ENCODE measurements at places on chromosomes 3 and 15.
A peak's percentile ranks its signal among the peaks of the same experiment; 100 is the strongest.

- DNase-seq, result no peak
Observed at GRCh38 chr3:197325773-197326172, 27.4 kb upstream of the DLG1 start.

GRCh38 chr3:171416061-171416460 is 44.1 kb downstream of the TNIK start:
- no peak for DNase-seq

- no peak for DNase-seq
Observed at GRCh38 chr3:175477651-175478224, 618.6 kb downstream of the NAALADL2 start.

GRCh38 chr3:19103510-19103909 is 44.8 kb upstream of the KCNH8 start:
- no peak for DNase-seq

- no peak for DNase-seq
Observed at GRCh38 chr3:81470524-81471278, 290.7 kb downstream of the GBE1 start.

- DNase-seq, result no peak
Observed at GRCh38 chr15:96348112-96349027, 17.9 kb downstream of the NR2F2 start.

DNA sequence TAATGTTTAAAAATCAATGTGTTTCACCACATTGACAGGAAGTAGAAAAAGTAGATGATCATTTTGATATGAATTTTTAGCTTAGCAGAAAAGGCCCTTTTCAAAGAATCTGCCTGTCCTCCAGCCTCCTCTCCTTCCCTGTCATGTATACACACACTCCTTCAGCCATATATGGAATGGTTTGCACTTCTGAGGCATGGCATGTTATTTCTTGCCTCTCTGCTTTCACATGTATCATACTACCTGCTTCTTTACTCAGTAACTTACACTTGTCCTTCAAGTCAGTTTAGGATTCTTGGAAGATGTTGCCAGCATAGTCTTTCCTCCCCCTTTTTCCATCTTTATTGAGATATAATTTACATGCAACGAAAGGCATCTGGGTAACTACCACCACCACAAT is 79.0 kb downstream of the REC114 start:
- DNase-seq, result no peak

DNA sequence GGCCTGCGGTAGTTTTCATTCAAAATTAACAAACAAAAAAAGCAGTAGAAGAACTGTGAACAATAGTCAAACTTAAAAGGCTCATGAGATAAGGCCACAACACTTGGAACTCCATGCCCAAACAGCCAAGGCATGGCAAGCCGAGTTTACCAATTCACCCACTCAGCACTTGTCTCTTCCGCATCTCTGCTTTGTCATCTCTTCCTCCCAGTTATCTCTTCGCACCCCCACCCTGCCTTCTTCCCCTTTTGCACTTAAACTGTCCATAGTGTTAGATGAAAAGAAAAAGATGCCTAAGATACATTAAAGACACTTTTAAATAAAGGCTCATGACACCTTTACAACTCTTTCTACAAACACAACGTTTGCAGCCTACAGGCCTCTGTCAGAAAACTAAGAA is 11.1 kb downstream of the TLE3 start:
- DNase-seq, result no peak

- DNase-seq, result no peak
Observed at GRCh38 chr3:15064299-15064834, 748 bp downstream of the MRPS25 start.

DNA sequence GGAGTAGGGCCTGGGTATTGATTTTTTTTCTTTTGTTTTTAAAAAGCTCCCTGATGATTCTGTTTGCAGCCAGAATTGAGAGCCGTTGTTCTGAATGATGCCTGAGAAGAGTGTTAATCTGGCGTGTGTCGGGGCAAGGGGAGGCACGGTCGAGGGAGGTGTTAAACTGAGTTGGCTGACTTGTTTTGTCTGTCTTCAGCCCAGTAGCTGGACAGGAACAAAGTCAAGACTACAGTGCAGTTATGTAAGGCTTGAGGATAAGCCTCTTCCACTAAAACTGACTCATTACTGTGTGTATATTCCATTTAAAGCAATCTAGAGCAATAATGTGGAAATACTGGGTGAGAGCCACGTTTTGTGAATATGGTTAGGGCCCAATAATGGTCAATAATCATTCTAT is 119.0 kb upstream of the DLG1 start:
- no peak for DNase-seq

- DNase-seq, result no peak
Observed at GRCh38 chr3:187765342-187765741, 20.1 kb upstream of the BCL6 start.

- peak; percentile 5 for DNase-seq
Observed at GRCh38 chr15:76059320-76060117, at the start of gene TMEM266. Gene TMEM266 (plus strand): TSS chr15:76059985. CDS start chr15:76134264, 74,279 bp downstream.

GRCh38 chr15:39230205-39230907 is 350.5 kb upstream of the THBS1 start:
- no peak for DNase-seq

- no peak for DNase-seq
Observed at GRCh38 chr3:13110678-13111116, 37.5 kb upstream of the IQSEC1 start.

GRCh38 chr15:99429681-99430081 is 136.1 kb upstream of the MEF2A start:
- no peak for DNase-seq

- no peak for DNase-seq
Observed at GRCh38 chr3:27253831-27254230, 115.4 kb downstream of the NEK10 start.

DNA sequence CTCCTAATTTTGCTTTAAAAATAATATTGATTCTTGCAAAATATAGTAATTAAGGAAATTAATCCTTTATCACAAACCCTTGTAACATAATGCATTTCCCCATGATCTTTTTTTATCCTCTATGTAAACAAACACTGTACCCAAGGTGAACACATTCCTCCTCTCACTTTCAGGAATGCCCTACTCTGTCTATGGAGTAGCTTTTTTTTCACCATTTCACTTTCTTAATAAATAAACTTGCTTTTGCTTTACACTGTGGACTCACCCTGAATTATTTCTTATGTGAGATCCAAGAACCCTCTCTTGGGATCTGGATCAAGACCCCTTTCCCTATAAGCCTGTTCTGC is 90.5 kb upstream of the LRRN1 start:
- DNase-seq, result no peak

DNA sequence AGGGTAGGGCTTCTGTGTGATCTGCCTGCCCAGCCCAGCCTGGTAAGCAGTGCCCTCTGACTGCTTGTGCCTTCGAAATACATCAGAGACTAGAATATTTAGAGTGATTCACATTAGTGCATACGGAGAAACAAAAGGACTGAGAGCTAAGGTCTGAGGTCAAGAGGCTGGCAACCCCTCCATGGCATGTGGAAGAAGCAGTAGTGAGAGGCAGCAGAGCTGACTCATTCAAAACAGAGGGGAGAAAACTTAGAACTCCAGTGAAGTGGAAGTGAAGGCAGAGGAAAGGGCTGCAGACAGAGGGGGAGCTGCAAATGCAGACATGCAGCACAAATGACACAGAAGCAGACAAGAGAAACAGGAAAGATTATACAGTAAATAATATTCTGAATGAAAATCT is 61.6 kb downstream of the ULK4 start:
- no peak for DNase-seq

DNA sequence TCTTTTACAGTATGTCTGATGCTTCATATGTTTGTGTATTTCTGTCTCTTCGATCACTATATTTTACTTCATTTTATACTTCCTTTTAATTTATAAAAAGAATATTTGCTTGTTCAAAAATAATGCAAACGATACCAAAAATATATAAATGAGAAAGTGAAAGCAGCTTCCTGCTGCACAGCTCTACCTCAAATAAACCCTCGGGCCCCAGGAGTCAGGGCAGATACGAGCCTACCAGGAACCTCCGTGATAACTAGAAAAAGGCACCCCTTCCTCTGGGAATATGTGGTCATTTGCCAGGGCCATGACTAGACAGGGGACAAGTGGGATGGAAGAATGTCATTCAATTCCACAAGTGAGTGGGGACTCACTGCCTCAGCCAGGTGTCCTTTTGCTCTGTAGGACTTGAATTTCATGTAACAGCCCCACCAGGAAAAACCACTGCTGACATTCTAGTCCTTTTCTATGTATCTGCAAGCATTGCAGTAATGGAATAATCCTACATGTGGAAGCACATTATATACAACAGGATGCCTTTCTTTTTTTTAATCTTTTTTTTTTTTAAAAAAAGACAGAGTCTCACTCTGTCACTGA is 133.3 kb downstream of the SUCLG2 start:
- DNase-seq, result no peak

GRCh38 chr3:43969944-43970343 is 271.7 kb upstream of the TOPAZ1 start:
- DNase-seq, result no peak

GRCh38 chr3:159765030-159765859 is 223.4 kb upstream of the IL12A start:
- DNase-seq, result no peak

DNA sequence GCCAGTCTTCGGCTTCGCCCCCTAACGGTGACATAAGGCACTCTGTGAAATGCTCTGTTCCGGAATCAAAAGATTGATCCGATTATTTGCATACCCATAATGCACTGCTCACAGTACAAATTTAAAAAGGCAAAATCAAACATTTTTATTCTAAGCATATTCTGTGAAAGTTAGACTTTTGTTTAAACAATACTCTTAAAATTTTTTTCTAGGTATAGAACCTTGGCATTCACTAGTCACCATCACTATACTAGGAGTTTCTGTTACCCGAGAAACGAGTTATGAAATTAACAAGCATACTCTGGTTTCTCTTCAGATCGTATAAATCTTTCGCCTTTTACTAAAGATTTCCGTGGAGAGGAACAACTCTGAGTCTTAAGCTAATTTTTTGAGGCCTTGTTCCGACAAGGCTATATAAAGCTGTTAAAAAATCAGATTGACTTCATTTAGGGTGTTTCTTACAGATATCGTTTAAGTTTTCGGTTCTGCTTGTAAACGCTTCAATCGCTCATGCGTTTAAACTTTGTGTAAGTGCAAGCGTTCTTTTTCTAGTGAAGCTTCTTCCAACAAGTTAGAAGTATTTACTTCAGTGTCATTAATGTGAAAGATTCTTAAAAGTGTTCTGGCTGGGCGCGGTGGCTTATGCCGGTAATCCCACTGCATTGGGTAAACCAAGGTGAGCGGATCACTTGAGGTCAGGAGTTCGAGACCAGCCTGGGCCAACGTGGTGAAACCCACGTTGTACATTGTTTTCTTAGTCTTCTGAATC is at the start of gene RNU5B-1:
TSS of gene RNU5B-1 (plus strand) at position 297 of the 769 bp plus-strand sequence.
- DNase-seq, result peak; percentile 98

DNA sequence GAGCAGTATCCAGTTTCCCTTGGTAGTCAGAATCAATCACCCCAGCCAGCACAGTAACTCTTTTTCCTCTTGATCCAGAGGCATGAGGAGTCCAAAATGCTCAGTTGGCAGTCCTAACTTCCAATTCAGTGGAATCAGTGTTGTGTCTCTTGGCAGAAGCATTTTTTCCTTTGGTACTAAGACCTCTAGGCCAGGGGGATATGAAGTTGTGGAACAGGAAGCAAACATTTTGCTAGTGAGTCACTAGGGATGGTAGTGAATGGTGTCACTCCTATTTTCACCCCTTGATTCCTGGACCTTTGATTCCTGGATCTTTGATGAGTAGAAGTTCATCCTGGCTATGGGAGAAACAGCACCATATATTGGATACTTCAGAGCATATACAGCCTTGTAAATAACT is 70.5 kb upstream of the ALDH1A3 start:
- no peak for DNase-seq

- DNase-seq, result peak; percentile 32
Observed at GRCh38 chr15:53197426-53197839, 407.3 kb upstream of the ONECUT1 start.

- no peak for DNase-seq
Observed at GRCh38 chr3:69008980-69009379, 4.5 kb downstream of the EOGT start.

- DNase-seq, result no peak
Observed at GRCh38 chr3:39569095-39569494, 101.6 kb downstream of the MOBP start.

DNA sequence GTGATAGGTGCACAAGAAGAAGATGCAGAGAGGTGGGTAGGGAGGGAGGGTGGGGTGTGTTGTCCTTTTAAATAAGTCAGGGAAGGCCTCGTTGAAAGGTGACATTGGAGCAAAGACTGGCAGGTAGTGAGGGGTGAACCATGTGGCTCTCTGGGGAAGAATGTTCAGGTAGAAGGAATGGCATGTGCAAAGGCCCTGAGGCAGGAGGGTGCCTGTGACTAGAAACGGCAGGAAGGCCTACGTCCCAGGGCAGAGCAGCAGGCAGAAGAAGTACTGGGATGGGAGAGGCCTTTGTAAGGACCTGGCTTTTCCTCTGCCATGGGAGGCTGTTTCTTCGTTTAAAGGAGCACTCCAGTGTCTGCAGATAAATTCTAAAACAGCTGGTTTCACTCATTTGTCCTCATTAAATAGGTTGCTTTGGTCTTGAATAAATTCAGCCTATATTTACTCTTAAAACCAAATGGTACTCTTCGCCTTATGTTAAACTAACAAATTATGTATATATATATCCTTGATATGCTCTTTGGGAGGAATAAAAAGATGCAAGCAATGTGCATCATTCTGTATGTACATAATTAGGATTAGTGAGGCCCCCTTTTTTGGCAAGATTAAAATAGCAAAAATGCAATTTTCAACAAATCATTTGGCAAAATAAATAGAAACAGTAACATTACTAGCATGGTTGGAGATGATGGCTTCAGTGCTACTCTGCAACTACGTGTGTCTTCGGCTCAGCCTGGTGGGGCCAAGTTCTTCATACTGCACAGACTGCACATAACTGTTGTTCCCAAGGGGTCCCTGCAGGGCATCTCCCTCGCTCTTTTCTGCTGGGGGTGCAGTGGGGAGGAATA is 151.4 kb downstream of the KLF13 start:
- DNase-seq, result no peak

DNA sequence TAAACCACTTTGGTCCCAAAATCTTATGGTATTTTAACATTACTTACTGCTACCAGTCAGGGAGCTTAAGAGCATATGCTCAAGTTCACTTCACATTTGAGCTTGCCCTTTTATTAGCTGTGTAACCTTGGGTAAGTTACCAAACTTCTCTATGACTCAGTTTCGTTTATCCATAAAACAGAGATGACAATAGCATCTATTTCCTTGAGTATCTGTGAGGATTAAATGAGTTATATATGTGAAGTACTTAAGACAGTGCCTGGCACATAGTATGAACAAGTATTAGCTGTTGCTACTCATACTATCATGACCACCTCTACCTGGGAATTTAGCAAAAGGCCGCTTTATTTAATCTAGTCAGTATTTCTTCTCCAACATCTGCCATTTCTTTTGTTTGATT is 5.9 kb downstream of the ATOSA start:
- DNase-seq, result no peak

- no peak for DNase-seq
Observed at GRCh38 chr3:182906036-182906435, 74.3 kb downstream of the DCUN1D1 start.

DNA sequence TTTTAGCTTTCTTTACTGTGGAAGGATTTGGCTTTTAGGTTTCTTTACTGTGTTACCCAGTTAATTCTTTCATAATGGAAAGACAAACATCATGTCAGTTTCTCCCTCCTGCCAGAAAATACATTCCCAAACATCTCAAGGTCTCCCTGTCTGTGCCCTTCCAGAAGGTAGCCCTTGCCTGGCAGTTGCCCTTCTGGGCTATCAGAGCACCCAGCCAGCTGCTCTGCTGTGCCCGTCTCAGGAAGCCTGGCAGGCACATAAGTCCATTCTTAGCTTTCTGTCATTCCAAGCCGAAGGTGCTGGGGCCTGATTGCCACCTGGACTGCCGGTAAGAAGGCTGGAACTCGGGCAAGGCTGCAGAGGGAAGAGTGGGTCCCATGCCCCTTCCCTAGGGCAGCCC is 203.4 kb downstream of the SLCO3A1 start:
- DNase-seq, result no peak

Measured in NCI-H1694 treated with DMSO at 0.1 percent for 48 hours (cell line).